ENCODE measurements at places on chromosomes 11 and 22.
A peak's percentile ranks its signal among the peaks of the same experiment; 100 is the strongest.

DNA sequence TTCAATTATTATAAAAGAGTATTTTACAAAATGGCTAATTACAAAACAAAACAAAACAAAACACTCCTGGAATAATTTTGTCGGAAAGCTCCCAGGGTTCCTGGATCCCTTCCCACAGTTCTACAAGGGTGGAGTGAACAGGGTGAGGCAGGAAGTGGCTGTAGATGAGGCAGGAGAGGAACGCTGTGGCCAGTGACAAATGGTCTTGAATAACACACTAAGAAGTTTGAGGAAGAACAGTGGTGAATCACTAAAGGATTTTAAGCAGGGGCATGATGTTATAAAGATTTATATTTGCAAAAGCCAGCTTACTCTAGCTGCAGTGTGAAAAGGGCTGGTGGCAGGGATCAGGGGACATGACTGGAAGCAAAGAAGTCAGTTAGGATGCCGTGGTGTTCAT lies 33.8 kb upstream of the APOA1 start:
- DNase-seq, result no peak

DNA sequence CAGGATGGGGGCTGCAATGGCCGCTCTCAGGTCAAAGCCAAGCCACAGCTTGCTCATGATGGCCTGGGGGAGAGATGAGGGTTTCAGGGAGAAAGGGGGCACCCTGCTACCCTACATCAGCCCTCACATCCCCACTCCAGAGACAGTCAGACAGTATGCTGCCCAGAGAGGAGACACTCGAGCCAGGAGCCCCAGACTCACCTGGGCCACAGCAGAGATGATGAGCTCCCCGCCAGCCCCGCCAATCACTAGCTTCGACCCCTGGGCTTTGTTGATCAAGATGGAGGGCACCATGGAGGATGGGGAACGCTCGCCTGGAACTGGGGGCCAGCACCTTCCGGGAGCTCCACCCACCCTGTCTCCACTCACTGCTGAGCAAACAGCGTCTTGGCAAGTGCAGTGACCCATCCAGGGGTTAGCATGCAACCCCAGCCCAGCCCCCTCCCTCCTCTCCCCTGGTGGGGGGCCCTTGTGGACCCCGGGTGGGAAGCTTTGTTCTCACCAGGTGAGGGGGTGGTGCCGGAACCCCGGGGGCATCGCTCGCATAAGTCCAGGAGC lies 19.8 kb downstream of the GGT5 start:
- no peak for DNase-seq

- DNase-seq, result no peak
These were observed 5.5 kb upstream of the NXF1 start for GRCh38 chr11:62810748-62811147.

DNA sequence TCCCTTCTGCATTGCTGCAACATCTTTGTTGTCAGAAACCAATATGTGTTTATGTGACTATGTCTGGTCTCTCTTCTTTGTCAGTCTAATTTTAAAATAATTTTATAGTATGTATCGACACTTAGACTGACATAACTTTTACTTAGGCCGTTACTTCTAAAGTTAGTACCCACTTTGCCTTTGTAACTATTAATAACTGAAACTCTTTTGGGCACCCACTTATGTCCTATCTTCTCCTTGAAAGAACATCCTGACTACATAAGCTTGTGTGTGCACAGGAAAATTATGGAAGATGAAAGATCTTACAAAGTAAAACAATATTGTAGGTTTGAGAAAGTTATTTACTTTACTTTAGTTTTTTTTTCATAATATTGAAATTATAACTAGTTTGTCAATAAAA lies 230.4 kb upstream of the CCDC179 start:
- DNase-seq, result no peak

- no peak for DNase-seq
These were observed 684.9 kb upstream of the CCDC90B start for GRCh38 chr11:83971063-83971462.

DNA sequence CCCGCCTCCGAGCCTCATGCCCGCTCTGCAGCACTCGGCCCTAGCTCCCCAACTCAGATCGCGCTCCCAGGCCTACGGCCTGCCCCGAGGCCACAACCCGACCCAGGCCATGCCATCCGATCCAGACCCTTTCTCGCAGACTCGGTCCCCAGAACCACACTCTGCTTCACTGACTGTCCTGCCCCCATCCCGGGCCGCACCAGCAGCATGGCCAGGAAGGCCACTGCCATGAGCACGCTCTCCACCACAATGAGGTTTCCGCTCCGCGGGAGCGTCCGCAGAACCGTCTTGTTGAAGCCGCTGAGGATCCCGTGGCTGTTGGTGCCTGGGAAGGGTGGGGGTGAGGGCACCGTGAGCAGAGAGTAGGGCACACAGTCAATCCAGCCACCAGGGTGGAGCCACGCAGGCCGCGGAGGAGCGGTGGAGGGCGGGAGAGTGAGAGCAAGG lies 6.4 kb downstream of the UNC93B1 start:
- DNase-seq, result no peak

DNA sequence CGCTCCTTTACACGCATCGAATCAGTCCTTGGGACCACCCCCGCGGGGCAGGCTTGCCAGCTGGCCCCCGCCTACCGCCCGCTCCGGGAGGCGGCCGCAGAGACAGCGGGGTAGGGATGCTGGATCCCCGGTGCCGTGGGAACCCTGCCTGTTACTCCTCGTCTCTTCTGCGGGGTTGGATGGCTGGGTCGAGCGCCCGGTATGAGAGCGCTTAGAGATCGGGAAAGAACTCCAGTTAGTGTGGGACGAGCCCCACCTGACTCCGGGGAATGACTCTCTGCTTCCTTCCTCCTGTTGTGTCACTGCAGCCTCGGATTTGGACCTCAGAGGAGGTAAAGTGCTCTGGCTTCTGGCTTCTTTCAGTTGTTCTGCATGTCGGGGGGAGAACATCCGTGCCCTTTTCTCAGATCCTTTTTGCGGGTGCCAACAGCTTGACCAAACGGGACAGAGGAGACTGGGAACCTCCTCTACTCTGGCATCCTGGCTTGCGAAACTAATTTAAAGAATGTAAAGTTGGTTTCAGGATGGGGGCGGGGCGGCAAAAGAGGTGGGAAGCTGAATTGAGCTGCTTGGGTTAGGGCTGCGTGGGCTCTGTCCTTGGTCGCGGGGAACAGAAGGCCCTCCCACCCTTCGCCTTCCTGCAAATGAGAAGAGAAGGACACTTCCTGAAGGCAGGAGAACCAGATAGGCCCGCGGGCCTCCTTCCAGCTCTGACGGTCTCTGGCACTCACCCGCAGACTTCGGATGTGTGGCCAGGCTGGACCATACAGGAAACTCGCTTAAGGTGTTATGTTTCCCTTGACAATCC lies 938 bp downstream of the LAYN start:
- peak; percentile 16 for DNase-seq

- DNase-seq, result no peak
These were observed 503.7 kb downstream of the NTM start for GRCh38 chr11:131874070-131874469.

GRCh38 chr11:120594746-120595145 lies 83.2 kb downstream of the GRIK4 start:
- no peak for DNase-seq

GRCh38 chr22:30892286-30892685 lies 76.3 kb downstream of the MORC2 start:
- no peak for DNase-seq

- no peak for DNase-seq
These were observed 35.8 kb downstream of the IGLL5 start for GRCh38 chr22:22923379-22923778.

GRCh38 chr22:47260551-47260950 lies 498.1 kb downstream of the TBC1D22A start:
- no peak for DNase-seq

GRCh38 chr11:128379587-128380580 lies 207.5 kb downstream of the ETS1 start:
- DNase-seq, result peak; percentile 31

DNA sequence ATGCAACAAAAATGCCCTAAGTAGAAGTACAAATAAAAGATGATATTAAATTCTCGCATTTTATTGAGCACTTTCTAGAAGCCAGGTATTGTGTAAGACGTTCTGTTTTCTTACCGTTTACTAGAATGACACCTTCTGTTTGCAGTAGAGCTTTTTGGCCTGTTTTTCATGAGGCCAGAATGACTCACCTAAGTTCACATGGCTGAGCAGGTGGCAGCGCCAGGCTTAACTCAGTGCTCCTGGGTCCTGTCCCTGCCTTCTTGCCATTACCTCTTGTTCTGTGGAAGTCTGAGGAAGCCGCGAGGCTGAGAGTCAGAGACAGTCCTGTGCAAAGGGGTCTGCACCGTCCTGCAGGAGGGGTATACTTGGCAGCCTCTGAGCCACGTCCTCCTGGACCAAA lies 113.8 kb downstream of the ATXN10 start:
- DNase-seq, result no peak

- DNase-seq, result no peak
These were observed 76.5 kb downstream of the TMPRSS5 start for GRCh38 chr11:113629562-113629961.

DNA sequence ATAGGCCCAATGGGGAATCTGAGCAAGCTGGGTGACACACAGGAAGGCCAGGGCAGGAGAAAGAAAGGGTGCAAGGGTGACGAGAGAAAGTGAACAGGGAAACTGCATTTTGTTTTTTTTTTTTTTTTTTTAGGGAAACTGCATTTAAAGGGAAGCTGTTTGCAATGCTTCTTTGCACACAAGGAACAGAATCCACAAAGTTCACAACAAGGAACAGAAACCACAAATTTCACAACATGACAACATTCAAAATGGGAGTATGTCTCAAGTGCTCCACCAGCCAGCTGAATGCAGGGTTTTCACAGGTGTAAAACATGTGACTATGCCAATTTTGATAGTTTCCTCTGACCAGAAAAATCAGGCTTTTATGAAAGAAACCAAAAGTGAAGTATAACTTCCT lies 6.8 kb upstream of the PLAAT3 start:
- no peak for DNase-seq

DNA sequence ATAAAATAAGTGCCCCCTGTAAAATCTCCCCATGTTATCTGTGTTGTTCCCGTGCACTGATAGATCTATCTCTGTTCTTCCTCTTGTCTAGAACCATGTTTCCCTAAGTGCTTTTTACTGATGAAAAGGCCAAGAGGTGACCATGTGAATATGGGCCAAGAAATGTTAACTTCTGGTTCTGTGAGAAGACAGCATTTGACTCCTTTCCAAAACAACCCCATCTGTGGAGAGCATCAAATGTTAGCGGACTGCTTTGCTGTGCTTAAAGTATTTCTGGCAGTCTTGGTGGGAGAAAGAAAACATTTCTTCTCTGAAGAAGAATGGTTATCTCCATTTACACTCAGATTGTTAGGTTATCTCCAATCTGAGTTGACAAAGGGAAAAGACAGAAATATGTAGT lies 58.6 kb upstream of the GUCY1A2 start:
- DNase-seq, result no peak

Data from stimulated activated CD4-positive, alpha-beta T cell treated with anti-CD3 and anti-CD28 coated beads, Interleukin-2, amount 100 ng/mL, for 24 hours (primary cell).